Stimulated activated CD4-positive, alpha-beta T cell treated with anti-CD3 and anti-CD28 coated beads, Interleukin-1b, Interleukin-23, amount 100 ng/mL, for 4 hours (primary cell): ENCODE measurements at places on chromosomes 3 and 15.
A peak's percentile ranks its signal among the peaks of the same experiment; 100 is the strongest.

- DNase-seq: no peak
These were observed 14.0 kb upstream of the CHD2 start for GRCh38 chr15:92886042-92886537.

DNA sequence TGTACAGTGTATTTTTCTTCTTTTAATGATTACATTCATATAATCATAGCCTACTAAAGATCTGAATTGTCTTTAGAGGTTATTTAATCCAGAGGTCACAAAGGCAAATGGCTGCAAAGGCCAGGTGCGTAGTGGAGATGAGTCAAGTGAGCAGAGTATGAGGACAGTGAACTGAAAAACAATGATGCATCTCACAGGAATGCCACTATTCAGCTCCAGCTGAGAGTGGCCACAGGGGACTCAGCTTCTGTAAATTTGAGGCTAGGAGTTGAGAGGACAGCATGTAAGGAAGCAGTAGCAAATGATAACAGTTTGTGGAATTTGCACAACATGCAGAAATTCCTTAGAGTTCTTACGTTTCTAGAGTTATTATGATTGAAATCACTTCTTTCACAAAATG, 50.4 kb downstream of the COL6A5 start:
- no peak for DNase-seq

DNA sequence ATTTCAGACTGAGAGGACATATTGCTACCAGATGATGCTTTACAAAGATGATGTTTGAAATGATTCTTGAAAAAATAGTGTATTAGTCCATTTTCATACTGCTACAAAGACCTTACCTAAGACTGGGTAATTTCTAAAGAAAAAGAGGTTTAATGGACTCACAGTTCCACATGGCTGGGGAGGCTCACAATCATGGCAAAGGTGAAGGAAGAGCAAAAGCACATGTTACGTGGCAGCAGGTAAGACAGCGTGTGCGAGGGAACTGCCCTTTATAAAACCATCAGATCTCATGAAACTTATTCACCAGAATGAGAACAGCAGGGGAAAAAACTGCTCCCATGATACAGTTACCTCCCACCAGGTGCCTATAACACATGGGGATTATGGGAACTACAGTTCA, 658.4 kb upstream of the CFAP20DC start:
- DNase-seq: no peak

GRCh38 chr3:165193366-165194254, 2.6 kb downstream of the SLITRK3 start:
- no peak for DNase-seq

DNA sequence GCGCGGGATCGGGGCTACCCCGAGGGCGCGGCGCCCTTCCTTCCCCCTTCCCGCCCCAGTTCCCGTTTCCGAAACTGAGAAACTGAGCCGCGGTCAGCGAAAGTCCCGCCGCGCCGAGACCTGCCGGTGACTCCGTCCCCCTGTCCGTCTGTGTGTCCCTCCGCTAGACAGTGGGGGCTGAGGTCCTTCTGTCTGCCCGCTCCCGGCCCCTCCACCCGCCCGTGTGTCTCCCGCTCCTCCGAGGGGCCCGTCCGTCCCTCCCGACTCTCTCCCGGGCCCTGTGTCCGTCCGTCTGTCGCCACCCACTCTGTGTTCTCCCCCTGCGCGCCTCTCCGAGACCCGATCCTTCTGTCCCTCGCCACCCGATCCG, 426 bp downstream of the PRKCD start:
- DNase-seq: peak; percentile 5

GRCh38 chr15:45089712-45090373, 24.1 kb downstream of the DUOX2 start:
- DNase-seq: no peak

- no peak for DNase-seq
These were observed 101.6 kb upstream of the LPP start for GRCh38 chr3:188052169-188053035.
